HepG2 (cell line): ENCODE measurements at places on chromosomes 4 and X.

- no peak for DNase-seq
Observed at GRCh38 chr4:112105201-112105969, 39.9 kb upstream of the FAM241A start.

DNA sequence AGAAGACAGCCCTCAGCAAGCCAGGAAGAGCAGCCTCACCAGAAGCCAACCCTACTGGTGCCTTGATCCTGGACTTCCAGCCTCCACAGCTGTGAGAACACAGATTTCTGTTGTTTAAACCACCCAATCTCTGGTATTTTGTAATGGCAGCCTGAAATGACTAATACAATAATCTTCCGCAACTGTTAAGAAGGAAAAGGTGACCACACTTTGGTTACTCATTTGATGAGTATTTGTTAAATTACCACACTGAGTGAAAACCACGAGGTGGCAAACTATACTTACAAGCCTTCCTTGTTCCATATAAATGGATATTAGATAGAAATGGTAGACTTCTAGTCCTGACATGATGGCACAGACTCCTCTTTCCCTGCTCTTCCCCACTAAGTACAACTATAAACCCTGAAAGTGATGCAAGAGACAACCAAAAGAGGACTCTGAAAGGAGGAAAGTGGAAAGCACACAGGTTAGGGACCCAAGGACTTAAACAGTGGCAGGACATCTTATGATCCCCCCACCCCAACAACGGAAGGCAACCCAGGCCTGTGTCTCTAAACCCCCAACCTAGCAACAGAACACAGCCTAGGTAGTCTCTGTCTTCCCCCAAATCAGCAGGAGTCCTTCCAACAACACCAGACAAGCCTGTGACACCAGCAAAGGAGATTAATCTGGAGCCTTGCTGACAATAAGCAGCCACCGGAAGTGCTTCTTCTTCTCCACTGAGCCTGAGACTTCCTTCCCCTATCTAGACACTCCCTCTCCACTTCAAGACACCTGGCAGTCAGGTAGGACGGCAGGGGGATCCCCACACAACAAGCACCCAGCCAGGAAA is 12.3 kb downstream of the ZNF182 start:
- no peak for DNase-seq

DNA sequence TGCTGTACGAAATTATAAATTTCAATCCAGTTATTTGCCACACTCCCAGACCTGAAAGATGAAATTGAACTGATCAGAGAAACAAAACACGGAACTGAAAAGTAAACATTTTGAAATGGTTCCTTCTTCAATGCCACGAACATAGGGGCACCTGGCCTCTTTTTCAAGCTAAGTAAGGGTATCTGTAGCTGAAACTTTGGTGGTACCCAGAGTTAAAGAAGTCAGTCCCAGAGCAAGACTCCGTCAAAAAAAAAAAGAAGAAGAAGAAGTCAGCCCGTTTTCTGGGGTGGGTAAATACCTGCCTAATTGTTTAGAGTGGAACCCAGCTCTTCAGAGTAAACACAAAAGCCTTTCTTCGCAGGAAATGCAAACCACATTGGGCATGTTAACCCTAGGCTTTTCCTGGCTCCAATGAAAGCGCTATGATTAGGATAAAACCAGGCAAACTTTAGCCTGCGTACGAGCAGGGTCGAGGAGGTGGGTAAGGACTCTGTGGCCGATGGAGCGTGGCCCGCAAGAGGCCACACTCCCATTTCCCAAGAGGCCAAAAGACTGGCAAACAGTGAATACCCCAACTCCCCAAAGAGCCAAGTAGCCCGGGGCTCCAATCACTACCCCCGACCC is 1.3 kb downstream of the ANTXR2 start:
- no peak for DNase-seq

- no peak for DNase-seq
Observed at GRCh38 chrX:107857837-107858236, 32.2 kb downstream of the MID2 start.
